GM12892 (cell line): ENCODE measurements at places on chromosomes 2 and 18.

DNA sequence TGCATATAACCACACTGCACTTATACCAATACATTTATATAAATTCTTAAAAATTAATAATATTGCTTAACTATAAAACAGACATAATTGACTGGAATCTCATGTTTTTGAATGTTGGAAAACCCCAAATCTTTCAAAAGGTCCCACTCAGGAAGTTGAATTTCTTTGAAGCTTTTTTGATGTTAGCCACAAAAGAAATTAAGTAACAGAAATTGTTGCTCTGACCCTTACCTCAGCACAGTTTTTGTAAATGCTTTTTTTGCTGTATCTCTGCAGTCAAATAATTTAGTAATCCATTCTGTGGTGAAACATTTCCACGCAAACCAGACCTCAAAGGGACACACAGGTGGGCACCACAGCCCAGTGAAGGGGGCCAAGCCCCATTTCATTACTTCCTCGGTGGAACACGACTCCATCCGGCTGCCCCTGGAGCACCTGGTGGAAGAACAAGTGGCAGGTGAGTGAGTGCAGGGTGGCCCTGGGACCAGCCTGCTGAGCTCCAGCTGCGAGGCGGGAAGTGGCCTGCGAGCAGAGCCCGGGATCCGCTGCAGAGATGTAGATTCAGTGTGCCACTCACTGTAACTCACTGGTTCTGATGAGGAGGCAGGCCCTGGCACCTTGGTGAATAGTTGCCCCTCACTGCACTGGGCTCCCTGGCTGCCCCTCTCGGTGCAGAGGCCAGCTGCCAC, 8.4 kb downstream of the SCLY start:
- DNase-seq: no peak

GRCh38 chr2:88832311-88832991, 141.0 kb downstream of the RPIA start:
- DNase-seq: no peak

DNA sequence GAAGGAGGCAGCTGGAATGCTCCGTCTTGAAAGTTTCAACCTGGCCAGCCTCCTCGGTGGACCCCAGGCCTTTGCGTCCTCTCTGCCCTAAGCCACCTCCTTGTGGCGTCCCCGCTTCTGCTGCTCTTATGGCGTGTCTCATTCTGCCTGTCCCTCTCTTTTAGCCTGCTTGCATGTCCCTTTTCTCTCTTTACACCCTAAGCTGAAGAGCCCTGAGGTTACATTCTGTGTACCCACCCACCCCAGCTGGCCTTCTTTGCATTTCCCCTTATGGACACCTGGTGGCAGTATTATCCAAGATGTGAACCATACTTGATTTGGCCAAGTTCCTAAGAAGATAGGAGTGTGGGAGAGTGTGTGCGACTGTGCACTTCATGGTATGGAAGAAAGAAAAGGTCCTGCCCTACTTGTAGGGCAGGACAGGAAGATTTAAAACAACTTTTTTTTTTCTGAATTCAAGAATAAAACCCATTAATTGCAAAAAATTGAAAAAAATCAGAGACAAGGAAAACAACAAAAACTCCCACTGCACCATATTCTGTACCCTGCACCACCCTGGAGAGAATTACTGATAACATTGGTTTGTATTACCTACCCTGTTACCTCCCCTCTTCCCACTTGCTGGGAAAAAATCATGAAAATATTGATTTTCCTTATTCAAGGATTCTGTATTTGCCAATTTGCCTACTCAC, 77.4 kb downstream of the DYSF start:
- no peak for DNase-seq

- no peak for DNase-seq
Observed at GRCh38 chr18:48529796-48530195, 9.0 kb upstream of the CTIF start.

GRCh38 chr2:78260861-78261260, 738.7 kb upstream of the LRRTM4 start:
- no peak for DNase-seq

DNA sequence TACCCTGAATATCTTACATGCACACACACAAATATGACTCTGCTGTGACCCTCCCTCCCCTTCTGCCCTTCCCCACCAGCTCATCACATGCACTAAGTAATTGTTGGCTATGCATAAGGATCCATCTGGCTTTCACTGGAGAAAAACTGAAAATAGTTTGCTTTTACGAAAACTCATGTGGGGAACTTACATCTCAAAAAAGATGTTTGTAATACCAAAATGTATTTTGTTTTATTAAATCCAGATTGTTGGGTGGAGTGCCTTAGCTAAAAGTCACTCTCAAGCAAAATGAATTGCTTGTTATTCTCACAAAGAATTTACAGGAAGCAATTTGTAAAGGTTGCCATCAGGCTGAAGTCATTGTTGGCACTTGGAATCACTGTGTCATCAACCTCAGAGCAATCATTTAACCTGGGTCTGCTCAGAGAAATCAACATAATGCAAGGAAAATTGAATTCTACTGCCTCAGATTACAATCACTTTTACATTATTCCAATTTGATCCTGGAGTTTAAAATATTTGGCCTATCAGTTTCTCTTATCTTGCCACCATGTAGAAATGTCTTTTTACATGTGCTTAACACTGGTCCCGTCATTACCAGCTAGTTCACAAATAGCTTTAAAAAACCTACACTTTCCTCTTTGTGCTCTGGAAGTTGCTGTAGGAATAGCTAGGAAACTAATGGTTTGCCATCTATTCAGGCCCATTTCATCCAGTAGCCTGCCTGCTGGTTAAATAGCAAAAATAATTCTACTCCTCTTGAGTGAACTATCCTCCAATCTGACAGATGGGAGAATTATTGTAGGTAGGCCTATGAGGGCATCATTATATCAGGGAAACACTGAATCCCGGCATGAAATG, 90.3 kb upstream of the TMEM17 start:
- no peak for DNase-seq

GRCh38 chr2:38850045-38850444, 25.7 kb downstream of the DHX57 start:
- DNase-seq: no peak

DNA sequence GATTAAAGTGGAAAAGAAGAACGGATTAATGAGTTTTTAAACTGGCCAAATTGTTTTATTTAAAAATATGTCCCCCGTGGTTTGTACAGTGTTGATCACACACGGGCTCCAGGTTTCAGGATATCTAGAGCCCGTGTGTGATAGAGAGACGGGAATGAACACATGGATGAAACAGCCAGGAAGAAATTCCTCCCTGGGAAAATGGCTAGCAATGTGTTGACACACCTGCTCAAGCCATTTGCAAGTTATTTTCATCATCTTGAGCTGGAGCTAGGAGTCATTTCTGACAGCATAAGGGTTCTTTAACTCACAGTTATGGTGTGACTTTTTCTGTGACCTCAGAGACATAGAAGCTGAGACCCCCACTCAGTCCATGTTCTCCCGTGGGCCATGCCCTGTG, 81.6 kb downstream of the LRRFIP1 start:
- no peak for DNase-seq

DNA sequence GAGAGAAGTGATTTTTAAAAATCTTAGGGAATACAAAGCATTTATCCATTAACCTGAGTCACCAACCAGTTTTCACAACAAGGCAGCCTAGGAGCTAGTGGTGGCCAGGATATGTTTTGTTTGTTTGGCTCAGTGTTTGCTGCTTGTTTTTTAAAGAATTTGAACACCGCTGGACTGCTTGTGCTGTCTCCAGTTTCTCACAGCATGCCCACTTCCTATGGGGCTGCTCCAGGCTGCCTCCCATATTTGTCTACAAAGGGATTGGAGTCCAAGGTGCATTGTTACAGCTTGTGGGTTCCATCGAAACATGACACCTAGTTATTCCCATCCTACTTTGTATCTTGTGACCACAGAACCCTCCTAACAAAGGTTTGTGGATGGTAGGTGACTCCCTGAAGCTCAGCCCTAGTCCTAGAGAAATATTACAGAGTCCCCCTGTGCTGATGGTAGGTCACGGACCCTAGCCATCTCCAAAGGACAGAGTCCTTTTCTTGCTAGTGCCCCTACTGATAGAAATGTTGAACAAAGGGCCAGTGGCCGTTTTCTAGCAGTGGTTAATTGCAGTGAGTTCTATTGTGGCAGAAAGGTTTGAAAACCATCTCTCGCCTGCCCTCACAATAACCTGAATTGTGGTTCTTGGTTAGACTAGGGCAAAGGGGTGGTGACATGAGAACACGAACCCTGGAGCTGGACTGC, 23.2 kb downstream of the GPR39 start:
- DNase-seq: no peak

GRCh38 chr2:231821908-231822307, 35.7 kb downstream of the COPS7B start:
- DNase-seq: no peak

- peak; percentile 65 for DNase-seq
Observed at GRCh38 chr2:31258351-31258750, 24.4 kb downstream of the EHD3 start.
